ENCODE measurements at places on chromosomes 12 and 14.

- DNase-seq, result no peak
These were observed 53.5 kb downstream of the ANO6 start for GRCh38 chr12:45269412-45269751.

DNA sequence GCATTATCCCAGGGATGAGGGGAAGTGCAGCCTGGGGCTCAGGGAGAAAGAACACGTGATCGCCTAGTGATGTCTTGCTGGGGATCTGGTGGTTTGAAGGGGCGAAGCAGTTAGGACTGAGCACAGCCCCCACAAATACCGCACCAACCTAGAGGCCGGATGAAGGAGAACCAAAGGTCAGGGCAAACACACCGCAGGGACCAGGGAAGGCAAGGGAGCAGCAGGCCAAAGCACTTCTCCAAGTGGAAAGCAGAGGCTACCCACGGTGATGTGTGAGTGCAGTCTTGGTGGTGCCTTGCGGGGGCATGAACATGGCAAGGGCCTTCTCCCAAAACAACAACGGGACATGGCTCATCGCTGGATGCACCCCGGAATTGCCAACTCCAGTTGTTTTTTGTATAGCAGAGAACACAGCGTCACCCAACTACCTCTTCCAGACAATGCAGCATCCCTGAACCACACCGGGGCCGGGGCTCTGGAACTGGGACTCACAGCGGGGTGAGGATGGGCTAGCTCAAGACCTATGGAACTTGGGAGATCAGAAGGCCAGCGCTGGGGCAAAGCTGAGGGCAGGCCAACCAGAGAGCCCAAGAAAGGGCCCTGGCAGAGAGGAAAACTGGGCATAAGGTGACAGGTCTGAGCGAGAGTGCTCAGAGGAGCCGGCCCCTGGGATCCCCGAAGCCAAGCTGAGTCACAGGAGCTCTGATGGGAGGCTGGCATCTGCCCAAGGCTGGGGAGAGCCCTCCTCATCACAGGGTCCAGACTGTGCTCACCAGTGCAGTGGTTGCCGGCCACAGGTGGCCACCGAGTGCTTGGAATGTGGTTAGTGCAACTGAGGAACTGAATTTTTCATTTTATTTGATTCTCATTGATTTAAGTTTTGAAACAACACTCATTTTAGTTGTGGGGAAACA is 11.1 kb downstream of the GALNT16 start:
- DNase-seq, result no peak

DNA sequence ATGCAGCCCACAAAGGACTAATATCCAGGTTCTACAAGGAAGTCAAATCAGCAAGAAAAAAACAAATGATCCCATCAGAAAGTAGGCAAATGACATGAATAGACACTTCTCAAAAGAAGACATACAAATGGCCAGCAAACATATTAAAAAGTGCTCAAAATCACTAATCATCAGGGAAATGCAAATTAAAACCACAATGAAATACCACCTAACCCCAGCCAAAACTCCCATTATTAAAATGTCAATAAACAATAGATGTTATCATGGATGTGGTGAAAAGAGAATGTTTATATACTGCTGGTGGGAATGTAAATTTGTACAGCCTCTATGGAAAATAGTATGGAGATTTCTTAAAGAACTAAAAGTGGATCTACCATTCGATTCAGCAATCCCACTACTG is 25.0 kb downstream of the SLC41A2 start:
- DNase-seq, result no peak

DNA sequence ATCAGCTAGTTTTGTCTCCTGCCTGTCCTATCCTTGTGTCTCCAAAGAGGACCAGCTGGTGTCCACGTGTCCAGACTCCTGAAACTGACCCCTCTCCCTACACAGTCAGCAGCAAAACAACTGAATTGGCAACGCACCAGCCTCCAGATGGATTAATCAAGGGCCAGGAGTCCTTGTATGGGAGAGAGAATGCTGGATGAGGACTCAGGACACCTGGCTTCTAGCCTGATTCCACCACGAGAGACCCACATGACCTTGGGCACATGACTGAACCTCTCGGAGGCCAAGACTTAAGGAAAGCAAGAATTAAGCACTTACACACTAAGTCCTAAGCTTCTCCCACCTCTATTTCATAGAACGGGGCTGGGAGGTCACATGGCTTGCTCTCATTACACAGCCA is 60.4 kb upstream of the CMKLR1 start:
- no peak for DNase-seq

- no peak for DNase-seq
These were observed 690 bp upstream of the TDRD9 start for GRCh38 chr14:103927566-103927965.

DNA sequence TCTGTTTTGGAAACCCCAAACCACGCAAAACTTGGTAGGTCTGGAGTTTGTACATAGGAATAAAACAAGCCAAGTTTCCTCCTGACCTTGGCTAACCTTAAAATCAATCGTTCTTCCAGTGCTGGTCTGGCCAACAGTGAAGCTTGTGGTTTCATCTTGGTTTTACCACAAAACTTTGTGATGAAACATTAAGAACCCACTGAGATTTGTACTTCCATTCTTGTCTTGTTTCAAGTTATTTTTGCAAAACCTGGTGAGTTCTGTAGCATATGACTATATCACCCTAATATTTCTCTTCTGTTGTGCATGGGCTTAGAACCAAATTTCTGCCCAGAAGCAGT is 26.4 kb downstream of the SIX1 start:
- DNase-seq, result no peak

DNA sequence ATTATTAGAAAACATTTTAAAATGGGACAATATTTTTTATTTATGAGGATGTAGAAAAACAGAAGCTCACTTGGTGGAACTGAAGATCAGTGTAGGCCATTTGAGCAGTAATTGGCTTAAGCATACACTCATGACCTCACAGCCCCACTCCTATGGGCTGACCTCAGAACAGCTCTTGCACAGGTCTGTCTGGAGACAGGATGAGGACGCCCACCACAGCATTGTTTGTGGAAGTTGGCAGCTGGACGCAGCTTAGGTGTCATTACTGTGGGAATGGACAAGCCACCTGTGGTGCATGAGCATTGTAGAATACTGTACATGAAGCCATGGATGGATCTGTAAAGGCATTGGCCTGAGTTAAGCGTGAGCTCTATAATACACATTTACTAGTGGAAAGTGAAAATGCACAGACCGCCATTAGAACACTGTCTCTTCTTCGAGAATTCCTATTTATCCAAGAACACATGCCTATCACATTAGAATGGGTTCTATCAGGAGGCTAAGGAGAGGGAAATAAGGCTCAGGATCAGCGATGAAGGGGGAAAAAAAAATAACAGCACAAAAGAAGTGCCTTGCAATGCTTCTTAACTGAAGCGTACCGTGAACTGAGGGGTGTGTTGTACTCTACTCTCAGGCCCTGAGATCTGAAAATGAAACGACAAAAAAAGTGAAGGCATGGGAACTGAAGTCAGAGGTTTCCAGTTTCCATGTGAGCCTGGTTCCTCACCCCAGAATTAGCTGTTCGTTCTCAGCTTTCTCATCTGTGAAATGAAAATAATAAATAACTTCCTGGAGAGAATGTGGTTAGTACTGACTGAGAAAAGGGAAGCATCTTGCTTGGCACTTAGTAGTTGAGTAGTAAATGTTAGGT is 33.6 kb downstream of the KCNA1 start:
- DNase-seq, result no peak

DNA sequence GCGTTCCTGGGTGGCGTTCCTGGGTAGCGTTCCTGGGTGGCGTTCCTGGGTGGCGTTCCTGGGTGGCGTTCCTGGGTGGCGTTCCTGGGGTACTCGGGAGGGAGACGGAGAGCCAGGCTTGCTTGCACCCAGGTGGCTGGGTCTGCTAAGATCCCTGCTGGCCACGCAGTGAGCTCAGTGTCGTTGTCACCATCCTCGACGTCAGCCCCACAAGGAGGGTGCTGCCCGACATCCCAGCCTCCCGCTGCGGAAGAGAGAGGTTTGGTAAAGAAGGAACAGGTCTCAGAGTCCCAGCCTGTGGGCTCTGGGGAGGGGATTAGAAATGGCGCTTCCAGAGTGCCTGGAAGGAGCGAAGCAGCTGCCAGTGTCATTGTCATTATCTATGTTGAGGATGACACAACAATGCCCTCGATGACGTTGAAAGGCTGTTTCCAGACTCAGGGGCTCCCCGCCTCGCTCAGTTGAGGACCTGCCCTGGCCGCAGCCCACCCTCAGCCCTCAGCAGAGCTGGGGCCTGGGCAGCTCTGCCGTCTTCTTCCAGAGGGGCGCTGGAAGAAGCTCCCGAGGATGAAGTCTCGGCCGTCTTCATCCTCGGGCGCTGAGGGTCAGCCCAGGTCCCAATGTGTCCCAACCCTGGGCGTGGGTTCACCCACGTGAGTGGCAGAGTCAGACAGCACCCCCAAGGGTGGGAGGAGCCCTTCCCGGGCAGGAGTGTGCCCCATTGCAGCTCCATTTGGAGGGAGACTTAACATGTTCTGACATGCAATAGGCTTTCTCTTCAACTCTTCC is 328.8 kb downstream of the ADGRD1 start:
- DNase-seq, result no peak

- no peak for DNase-seq
These were observed 10.5 kb downstream of the GPR137C start for GRCh38 chr14:52563120-52563519.

- DNase-seq, result no peak
These were observed 43.9 kb downstream of the RAB35 start for GRCh38 chr12:120072472-120073249.

- DNase-seq, result peak; percentile 56
These were observed 22.4 kb upstream of the FBXO21 start for GRCh38 chr12:117212563-117213190.

DNA sequence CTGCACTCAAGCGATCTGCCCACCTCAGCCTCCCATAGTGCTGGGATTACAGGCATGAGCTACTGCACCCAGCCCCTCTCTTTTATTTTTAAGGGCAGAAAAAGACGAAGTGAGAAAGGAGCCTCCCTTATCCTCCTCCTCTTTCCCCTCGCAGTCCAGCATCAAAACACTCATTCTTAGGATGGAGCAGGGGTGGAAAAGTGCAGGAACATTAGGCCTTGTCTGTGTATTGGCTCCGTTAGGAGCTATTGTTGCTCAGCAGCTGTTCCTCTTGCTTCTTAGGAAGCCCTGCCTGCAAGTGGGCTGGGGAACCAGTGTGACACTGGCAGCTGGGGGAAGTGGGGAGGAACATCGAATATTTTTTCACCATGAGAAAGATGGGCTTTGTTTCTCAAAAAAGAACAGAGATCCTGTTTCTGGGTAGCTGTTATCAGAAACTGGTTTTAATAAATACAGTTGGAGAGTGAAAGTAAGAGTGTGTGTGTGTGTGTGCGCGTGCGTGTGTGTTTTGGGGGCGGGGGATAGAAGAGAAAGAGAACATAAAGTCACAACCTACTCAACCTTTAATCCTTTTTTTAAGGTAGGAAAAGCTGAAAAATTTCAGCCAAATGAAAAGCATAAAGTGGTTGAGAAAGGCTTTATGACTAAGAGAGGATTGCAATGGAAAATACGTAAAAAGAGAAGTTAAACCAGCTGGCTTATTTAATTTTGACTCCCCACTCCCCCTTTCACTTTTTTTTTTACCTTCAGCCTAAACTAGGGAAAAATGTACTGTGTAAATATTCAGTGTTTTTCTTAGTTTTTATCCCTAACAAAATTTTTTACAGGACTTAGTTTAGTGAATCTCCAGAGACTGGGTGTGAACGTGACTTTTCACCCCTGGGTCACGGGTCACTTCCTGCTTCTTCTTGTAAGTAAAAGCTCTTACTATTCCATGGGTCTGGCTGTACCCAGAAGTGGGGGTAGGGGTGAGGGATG is 197.2 kb upstream of the PLEKHG7 start:
- DNase-seq, result no peak

DNA sequence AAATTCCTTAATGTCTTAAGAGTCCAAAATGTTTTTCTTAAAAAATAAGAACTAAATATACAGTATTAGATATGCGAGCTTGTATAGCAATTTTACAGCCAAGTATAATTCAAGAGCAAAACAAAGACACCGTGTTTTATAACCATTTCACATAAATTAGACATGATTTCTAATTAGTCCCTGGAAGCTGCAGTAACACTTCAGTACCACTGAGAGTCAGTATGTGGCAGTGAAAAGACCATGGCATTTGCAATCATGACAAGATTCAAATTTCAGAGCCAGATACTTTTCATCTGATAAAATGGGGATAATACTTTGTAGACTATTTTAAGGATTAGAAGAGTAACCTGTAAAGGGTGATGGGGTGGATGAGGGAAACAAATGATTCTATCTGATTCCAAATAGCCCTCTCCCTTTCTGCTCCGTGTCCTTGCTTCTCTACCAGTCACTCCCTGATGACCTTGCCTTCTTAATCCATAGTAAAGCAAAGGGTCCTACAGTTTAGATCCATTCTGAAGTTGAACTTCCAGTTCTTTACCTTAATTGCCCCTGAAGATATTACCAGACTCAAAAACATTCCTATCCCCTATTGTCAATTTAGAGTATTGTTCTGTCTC is 145.4 kb upstream of the ABCD2 start:
- DNase-seq, result no peak

- no peak for DNase-seq
These were observed 241.4 kb downstream of the TTC8 start for GRCh38 chr14:89065879-89066278.

DNA sequence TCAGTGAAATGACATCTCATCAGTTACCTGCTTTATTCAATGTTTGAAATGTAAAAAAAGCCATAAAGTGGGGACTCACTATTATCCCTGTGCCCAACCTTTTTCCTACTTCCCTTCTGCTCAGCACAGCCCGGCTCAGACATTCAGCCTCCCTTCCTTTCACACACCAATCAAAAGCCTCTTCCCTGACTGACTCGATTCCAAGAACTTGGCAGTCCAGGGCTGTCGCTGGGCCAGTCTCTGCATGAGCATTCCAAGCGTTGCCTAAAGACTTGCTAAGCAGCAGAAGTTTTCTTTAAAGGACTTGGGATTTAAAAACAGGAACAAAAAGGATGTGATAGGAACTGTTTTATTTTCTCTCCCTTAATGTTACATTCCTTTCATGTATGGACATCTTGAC is 22.7 kb downstream of the ITPR2 start:
- DNase-seq, result no peak

GRCh38 chr12:16228067-16228466 is 49.4 kb downstream of the SLC15A5 start:
- DNase-seq, result no peak

- no peak for DNase-seq
These were observed 3.6 kb upstream of the GNG2 start for GRCh38 chr14:51856792-51857296.

DNA sequence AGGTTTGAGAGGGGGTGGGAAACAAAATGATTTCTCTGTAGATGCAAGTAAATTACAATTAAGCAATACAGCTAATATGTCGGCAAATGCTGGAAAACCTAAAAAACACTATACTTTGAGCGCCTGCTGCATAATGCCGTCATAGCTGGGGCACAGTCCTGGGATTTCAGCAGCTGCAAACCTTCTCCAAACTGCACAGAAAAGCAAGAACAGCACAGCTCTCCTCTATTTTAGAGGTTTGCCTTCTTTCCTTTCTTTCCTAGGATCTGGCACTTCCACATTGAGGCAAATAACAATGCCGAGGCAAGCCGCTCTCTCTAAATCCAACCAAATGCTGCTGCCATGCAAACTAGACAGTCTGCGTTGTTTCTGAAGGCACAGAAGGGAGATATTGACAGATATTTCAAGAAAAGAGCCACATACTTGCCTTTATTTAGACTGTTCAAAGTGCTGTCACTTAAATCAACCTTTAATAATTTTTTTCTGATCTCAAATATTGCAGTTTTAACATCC is 287.1 kb upstream of the G2E3 start:
- no peak for DNase-seq

GRCh38 chr12:4025181-4026019 is 152.2 kb upstream of the PARP11 start:
- no peak for DNase-seq
